Esophagus squamous epithelium (tissue), 5 donors: ENCODE measurements at places on chromosomes 6 and 20.

DNA sequence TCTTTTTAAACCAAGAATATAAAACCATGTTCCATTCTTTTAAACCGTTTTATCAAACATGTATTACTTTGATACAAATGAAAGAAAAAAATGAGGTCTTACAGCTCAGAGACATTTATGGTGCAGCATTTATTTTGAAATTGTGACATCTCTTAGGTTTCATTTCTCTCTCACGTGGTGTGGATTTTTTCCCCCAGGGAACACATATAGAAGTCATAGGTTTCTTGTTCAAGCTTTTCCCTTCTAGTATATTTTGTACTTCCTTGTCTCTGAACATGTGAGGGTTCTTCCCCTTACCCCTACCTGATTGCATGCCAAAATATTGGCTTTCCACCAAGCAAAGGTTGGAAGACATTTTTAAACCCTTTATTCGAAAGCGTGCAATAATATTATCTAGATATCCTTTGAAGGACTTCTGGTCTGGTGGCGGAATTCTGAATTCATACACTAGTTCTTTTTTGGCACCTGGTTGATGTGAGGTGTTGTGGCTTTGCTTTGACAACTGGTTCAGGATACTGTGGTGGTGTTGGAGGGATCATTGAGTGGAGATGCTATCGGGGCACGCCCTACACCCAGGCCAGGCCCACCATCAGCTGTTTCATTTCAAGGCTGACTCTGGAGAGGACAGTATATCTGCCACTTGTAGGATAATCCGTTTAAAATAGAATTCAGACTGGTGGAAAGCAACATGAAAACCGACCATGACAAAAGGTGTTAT lies 5.6 kb upstream of the FAM50B start:
- DNase-seq = no peak

- no peak for DNase-seq
Measured at GRCh38 chr20:64160526-64161355, 3.5 kb upstream of the MYT1 start.

GRCh38 chr20:19851861-19852260 lies 93.8 kb downstream of the RIN2 start:
- DNase-seq = no peak

DNA sequence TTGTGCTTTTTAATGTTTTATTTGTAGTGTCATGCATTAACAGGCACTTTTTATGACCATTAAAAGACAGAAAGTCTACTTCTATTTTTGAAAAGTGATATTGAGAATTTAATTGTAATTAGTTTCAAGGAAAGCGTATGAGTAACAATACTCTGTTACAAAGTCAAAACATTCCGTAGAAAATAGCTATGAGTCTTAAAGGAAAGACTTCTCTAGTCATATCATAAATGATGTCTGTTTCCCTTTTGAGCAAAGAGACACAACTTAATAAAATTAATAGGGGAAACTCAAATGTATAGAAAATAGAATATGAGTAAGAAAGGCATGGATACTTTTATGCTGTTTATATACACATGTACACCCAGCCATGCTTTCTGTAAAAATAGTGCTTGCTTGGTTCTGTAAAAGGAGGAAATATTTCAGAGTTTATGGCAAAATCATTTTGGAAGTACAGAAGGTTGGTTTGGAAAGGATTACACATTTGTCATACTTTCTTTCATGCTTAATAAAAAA lies 107.8 kb upstream of the AHI1 start:
- DNase-seq = no peak

- DNase-seq = no peak
Measured at GRCh38 chr20:17559338-17559737, 10.5 kb upstream of the DSTN start.

DNA sequence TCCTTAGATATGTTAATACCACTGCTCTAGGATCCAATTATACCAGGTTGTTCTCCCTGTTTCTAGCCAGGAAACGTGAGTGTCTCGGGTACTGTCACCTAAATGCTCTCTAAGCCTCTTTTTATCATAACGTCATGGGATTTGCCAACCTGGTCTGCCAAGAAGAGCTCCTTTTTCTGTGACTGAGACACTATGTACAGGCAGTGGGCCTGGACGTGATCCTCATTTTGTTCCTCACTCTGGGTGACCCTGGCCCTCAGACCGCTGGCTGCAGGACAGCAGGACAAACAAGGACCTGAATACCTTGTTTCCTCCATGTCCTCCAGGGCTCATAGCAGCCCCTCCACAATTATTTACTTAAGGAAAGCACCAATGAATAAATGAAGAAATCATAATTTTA lies 69.1 kb downstream of the CD164 start:
- no peak for DNase-seq

DNA sequence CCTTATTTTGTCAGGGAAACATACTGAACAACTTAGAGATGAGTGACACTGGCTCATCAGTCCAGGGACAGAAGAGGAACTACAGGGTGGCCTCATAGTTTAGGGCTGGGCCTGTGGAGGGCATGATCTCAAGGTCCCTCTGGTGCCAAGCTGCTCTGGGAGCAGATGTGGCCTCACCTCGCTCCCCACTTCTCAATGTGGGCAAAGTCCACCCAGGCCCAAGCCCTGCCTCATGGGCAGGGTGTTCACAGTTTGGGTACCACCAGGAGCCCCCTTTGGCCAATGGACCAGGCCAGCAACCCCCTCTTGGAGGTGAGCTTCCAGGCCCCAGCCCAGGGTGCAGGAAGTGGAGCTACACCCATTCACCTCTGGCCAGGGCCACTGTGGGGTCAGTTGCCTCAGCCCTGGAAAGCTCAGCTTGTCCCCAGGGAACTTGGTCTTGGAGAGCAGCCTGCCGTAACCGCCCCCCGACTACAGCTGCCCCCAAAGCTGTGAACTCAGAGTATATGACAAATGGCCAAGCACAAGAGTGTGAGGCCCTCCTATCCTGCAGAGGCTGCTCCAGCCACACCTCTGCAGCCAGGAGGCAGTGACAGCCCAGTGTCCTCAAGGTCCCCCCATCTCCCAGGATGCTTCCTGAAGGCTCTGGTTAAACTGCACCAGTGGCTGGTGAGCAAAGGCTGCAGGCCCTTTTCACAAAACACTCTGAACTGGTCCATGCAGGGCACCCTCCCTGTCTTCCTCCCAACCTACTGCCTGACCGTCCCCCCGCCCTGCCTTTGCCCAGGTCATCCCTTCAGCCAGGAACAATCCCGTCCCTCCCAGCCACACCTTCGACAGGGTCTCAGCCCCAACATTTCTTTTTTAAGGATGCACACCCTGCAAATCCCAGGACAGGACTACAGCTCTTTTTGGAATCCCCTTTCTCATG lies 3.6 kb downstream of the ADISSP start:
- no peak for DNase-seq

DNA sequence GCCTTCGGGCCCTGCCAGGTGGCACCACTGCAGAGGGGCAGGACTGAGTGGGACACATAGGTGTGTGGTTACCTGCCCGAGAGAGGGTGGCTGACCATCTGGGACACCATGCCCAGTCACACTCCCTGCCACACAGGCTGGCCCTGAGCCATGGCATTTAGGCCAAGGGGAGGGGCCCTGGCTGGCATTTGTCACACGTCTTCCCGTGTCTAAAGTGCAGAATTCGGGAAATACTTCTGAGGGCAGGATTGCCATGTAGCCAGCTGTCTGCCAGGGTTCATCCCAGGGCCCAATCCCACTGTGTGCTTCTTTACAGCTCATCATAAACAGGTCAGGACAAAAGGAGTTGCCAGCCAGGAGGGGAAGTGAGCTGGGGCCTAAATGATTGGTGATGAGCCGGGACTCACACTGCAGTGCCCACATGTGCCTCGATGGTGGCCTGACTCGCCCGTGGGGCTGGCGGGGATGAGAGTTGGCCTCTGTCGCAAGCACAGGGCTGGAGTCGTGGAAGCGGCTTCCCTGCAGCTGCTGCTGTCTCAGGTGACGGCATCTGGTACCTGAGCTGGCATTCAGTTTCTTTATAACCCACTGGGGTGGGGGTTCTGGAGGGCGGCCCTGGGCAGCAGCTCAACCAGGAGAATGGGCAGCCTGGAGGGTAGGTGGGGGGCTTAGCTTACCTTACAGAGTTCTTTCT lies 5.9 kb upstream of the UNC93A start:
- no peak for DNase-seq

- no peak for DNase-seq
Measured at GRCh38 chr6:28530777-28531176, 5.1 kb downstream of the GPX5 start.

DNA sequence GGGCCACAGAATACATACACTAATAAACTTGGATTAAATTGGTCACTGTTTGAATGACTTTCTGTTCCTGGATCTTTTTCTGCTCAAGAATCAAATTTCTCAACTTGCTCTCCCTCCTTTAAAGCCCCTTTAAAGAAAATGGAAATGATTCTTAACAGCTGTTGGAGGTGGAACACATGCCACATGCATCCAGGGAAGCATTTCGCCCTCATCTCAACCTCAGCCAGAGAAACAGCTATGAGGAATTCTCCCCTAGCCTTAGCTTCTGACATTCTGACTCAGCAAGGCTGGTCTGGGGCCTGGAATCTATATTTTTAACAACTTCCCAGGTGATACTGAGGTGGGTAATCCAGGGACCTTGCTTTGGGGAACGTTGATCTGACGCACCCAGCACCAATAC lies 263.4 kb upstream of the ECI2 start:
- DNase-seq = no peak

GRCh38 chr20:16919841-16920240 lies 171.7 kb downstream of the OTOR start:
- no peak for DNase-seq

DNA sequence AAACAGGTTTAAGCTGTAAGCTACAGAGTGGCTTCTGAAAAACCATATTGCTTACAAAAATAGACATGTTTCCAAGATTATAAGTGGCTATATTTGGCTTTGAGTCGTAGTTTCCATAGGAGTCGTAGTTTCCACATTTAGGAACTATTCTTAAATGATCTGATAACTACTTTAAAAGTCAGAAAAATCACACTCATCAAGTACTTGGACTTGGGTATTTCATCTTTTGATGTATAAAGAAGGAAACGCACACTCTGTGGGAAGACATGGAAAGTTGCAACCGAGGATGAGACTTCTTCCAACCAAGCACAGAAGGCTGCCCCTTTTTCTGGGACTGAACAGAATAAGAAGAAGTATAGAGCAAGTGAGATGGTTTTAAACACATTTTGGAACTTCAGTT lies 118.3 kb downstream of the KHDRBS2 start:
- no peak for DNase-seq

DNA sequence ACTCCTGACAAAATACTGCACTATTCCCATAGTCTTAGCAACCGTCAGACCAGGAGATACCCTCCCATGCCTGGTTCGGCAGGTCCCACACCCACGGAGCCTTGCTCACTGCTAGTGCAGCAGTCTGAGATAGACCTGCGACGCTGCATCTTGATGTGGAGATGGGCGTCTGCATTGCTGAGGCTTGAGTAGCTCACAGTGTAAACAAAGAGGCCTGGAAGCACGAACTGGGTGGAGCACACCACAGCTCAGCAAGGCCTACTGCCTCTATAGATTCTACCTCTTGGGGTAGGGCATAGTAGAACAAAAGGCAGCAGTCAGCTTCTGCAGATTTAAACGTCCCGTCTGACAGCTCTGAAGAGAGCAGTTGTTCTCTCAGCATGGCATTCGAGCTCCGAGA lies 25.4 kb downstream of the TMEM244 start:
- DNase-seq = no peak

DNA sequence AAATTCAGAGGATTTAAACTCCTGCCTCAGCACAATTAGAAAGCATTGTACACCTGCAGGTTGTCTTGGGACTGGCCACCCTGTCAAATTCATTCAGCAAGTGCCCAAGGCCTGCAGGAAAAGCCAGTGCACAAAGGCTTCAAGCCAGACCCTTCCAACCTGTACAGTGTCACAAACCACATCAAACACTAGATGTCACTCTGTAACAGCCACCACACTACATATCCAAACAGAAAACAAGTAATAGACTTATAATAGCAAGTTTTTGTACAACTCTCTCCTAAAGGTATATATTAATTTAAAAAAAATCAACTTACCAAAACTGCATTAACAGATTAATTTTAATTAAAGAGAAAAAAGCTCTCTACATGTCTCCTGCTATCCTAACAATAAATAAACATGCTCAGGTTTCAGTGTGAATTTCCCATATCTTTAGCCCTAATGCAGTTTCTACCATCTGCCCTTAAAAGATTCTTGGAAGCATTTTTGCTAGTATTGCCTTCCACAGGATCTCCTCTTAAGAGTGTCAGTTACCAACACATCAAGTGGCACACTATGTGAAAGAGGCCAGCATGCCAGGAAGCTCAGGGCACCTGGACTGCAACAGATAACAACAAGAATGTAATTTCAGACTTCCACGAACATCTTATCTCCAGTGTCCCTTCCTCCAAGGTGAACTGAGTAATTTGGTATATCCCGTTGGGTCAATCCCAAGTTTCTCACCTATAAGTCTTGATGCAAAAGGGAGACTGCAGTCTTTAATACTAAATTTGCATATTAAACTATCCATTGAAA lies 47.5 kb downstream of the RALGAPA2 start:
- no peak for DNase-seq

- no peak for DNase-seq
Measured at GRCh38 chr6:30687659-30688431, 1.4 kb upstream of the PPP1R18 start.

- no peak for DNase-seq
Measured at GRCh38 chr20:31827059-31827458, 7.9 kb downstream of the MYLK2 start.

- no peak for DNase-seq
Measured at GRCh38 chr6:126826166-126826714, 292.2 kb upstream of the RSPO3 start.

DNA sequence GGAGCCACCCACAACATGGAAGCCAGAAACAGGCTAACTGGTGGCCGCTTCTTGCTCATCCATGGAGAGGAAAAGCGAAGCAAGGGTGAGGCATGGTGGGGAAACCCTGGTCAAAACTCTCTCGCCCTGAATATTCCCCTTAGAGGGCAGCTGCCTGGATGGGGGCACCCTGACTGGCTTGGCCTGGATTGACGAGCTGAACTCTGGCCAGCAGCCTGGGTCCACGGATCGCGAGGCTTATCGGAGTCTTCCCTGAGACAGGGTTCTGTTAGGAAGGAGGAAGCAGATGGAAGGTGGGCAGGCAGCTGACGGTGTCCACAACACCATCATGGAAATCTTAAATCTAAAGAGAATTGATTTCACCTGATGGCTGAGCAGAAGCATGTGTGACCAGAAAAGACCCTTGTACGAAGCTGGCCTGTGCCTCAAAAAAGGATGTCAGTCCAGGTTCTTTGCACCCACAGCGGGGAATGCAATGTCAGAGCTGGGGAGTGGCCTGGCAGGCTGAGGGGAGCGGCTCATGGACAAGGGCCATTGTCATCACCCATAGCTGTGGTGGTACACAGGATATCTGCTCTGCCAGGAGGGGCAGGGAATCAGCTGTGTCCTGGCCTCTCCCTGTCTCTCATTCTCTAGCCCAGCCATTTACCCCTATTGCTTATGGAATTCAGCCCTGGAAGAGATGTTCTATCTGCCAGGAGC lies 109.4 kb upstream of the SNX9 start:
- DNase-seq = no peak

GRCh38 chr20:64224351-64225170 lies 31.0 kb upstream of the PCMTD2 start:
- no peak for DNase-seq

GRCh38 chr6:19391926-19392325 lies 445.2 kb upstream of the ID4 start:
- DNase-seq = no peak

- DNase-seq = no peak
Measured at GRCh38 chr20:23335521-23335920, 15.1 kb upstream of the NXT1 start.

- no peak for DNase-seq
Measured at GRCh38 chr6:157020398-157020797, 243.2 kb downstream of the ARID1B start.

GRCh38 chr6:158999154-158999665 lies 792 bp downstream of the RSPH3 start:
- no peak for DNase-seq
